Left lobe of liver (tissue), 2 donors: ENCODE measurements at places on chromosomes 11 and 22.

DNA sequence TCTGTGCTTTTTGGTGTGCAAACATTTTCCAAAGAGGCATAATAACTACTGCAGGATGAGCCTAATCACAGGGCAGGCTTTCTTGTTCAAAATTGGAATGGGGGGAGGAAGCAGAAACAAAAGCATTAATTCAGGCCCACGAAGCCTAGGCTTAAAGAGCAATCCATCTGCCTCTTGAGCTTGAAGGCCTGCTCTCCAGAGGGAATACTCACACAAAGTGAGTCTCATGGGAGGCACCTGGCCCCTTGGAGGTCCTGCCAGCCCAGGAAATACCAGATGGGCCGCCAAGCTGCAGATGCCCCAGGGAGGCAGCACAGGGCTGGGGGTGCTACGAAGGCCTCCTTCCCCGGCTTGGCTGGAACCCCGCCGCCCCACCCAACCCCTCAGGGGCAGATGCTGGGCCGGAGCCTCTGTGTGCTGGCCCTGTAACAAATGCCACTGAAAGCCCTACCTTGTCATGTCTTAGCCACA, 39.3 kb upstream of the COMT start:
- DNase-seq, result no peak

DNA sequence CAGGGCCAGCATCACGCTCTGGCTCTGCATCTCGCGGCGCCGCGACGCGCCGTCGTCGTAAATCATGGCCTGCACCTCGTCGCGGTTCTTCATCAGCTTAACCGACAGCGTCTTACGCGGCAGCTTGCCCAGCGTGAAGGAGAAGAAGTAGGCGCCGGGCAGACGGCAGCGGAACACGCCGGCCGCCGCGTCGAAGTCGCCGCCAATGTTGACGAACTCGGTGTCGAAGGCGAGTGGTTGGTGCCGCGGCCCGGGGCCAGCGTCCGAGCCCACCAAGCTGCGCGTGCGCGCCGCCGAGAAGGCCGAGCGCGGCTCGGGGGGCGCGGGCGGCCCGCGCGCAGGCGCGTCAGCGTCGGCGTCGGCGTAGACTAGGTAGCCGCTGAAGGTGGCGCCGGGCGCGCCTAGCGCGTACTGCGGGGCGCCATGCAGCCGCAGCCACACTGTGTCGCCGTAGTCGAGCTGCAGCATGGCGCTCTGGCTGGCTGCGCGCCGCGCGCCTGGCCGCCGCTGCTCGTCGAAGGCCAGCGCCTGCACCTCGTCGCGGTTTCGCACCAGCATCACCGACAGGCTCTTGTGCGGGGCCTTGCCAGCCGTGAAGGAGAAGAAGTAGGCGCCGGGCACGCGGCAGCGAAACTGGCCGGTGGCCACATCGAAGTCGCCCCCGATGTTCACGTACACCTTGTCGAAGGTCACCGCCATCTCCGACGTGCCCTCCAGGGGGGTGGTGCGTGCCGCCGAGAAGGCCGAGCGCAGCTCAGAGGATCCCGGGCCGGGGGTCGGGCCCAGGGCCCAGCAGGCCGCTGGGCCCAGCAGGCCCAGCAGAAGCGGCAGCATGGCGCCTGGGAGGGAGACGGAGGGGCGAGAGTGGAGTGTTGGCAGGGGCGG, 3.7 kb downstream of the FAM180B start:
- DNase-seq, result no peak

DNA sequence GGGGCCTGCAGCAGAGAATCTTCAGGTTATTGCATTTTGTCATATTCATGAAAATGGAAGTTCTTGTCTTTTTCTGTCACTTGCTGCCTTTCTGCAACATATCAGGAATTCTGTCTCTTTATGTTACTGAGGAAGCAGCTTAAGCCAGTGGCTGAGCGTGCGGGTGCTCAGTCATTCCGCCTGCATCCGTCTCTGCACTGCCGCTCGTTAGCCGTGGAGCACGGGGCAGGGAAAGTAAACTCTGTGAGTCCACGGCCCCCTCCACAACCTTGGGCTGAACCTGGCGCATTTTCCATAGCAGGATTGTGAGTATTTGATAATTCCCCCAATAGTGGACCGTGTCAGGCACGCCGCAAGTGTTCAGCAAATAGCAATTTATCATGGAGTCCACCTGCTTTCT, 1007.7 kb downstream of the BRD1 start:
- no peak for DNase-seq

- DNase-seq, result peak; percentile 89
Measured at GRCh38 chr22:45336971-45337431, 27.3 kb downstream of the FAM118A start.

- no peak for DNase-seq
Measured at GRCh38 chr22:37193629-37194191, 5.7 kb upstream of the C1QTNF6 start.

- no peak for DNase-seq
Measured at GRCh38 chr22:28989484-28989883, 72.1 kb downstream of the C22orf31 start.
